ENCODE measurements at places on chromosomes 3 and 15.

DNA sequence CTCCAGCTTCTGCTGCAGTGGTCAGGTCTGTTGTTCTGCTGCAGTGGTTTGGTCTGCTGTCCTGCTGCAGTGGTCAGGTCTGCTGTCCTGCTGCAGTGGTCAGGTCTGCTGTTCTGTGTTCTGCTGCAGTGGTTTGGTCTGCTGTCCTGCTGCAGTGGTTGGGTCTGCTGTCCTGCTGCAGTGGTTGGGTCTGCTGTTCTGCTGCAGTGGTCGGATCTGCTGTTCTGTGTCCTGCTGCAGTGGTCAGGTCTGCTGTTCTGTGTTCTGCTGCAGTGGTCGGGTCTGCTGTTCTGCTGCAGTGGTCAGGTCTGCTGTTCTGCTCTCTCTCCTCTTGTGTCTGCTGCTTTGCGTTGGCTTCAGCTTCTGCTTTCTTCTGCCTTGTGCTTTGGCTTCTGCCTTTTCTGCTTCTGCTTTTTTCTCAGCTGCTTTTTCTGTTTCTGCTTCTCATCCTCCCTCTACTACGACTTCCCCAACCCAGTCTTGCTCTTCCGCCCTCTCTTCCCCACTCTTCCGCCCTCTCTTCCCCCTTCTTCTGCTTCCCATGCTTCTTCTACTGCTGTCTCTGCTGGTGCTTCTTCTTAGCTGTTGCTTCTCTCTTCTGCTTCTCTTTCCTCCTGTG lies 50.7 kb downstream of the FAM43A start:
- DNase-seq = peak; percentile 87

DNA sequence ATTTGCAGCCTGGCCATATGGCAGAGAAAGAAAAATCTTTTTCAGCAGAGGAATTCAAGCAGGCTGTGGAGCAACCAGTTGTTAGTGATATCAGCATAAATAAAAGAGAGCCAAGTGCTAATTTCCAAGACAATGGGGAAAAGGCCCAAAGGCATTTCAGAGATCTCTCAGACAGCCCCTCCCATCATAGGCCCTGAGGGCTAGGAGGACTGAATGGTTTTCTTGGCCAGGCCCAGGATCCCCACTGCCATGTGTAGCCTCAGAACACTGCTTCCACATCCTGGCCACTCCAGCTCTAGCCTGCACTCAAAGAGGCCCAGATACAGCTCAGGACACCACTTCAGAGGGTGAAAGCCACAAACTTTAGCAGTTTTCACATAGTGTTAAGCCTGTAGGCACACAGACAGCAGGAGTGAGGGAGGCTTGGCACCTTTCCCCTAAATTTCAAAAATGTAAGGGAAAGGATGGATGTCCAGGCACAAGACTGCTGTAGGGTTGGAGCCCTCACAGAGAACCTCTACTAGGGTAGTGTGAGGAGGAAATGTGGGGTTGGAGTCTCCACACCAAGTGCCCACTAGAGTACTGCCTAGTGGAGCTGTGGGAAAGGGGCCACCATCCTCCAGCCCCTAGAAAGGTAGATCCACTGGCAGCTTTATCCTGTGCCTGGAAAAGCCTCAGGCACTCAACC lies 191.4 kb downstream of the TBL1XR1 start:
- DNase-seq = no peak

GRCh38 chr15:59352683-59353082 lies 20.0 kb downstream of the MYO1E start:
- no peak for DNase-seq

DNA sequence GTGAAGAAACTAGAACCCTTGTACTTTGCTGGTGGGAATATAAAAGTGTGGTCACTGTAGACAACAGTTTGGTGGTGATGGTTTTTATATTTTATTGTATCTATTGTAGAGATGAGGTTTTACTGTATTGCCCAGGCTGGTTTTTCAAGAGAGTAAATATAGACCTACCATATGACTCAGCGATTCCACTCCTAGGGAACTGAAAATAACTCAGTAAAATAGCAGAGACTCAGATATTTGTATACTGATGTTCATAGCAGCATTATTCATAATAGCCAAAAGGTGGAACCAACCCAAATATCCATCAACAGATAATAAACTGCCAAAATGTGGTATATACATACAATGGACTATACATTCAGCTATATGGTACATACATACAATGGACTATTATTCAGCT lies 68.8 kb upstream of the IL12A start:
- DNase-seq = peak; percentile 38

- no peak for DNase-seq
Observed at GRCh38 chr3:111662907-111663306, 67.8 kb upstream of the ZBED2 start.

GRCh38 chr3:47971081-47971480 lies 45.1 kb downstream of the MAP4 start:
- DNase-seq = no peak

GRCh38 chr3:86744051-86744450 lies 246.9 kb downstream of the VGLL3 start:
- DNase-seq = no peak

DNA sequence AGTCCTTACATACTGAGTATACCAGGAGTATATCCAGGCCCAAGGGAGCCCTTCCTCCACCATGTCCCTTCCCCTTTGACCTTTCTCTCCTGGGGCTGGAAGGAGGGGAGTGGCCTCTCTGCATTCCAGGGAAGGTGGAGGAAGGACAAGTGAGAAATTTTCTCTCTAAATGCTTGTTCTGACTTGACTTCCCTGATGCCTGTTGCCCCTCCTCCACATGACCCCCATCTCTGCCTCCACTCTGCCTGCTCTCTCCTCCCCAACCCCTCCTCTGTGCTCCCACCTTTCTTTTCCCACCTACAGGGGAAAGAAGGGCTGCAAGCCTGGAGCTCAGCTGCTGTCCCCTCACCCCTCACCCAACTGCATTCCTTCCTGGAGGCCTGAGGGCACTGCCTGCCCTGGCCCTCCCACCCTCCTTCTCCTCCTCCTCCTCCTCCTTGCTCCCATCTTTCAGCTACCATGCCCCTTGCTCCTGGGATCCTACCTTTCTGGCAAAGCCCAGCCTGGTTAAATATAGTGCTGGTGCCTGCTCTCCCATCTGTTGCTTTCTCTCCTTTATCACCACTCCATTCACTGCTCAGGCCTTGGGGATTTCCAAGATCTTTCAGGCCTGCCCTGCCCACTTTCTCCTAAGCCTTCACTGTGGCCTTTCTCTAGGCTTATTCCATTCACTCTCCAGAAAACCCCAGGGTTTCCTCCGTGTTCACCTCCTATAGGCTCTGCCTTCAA lies 8.5 kb upstream of the DAG1 start:
- DNase-seq = no peak

GRCh38 chr15:38518084-38518483 lies 46.5 kb downstream of the RASGRP1 start:
- DNase-seq = no peak

GRCh38 chr3:97359977-97360376 lies 404.6 kb upstream of the ARL6 start:
- no peak for DNase-seq

GRCh38 chr15:40282869-40283614 lies at the start of gene ANKRD63:
Gene ANKRD63, minus strand, starts transcription at chr15:40283064. Its CDS starts 478 bp downstream, at chr15:40282586.
- peak; percentile 67 for DNase-seq

DNA sequence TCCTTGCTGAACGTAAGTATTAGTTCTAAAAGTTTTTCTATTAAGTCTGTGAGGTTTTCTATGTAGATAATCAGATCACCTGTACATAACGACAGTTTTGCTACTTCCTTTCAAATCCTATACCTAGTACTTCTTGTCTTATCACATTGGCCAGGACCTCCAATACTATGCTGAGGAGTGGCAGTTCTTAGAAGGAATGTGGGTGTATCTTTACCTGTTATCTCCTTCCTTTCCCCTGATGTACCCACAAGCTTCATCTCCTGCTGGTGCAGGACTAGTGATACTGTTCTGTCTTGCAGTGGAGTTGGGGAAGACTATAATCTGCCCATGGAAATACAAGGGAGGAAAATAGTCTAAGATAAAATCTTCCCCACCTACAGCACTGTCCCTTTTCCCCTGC lies 16.8 kb upstream of the CA12 start:
- DNase-seq = no peak

- no peak for DNase-seq
Observed at GRCh38 chr15:56956538-56956937, 38.1 kb downstream of the TCF12 start.

DNA sequence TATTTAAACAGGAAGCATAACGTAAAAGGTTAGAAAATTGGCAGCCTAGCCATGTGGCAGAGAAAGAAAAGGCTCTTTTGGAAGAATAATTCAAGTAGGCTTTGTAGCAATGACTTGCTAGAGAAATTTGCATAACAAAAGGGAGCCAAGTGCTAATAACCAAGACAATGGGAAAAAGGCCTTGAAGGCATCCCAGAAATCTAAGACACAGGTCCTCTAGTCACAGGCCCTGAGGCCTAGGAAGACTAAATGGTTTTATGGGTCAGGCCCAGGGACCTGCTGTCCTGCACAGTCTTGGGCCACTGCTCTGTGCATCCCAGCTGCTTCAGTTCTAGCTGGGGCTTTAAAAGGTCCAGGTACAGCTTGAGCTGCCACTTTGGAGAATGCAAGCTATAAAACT lies 78.5 kb downstream of the FGF7 start:
- no peak for DNase-seq

DNA sequence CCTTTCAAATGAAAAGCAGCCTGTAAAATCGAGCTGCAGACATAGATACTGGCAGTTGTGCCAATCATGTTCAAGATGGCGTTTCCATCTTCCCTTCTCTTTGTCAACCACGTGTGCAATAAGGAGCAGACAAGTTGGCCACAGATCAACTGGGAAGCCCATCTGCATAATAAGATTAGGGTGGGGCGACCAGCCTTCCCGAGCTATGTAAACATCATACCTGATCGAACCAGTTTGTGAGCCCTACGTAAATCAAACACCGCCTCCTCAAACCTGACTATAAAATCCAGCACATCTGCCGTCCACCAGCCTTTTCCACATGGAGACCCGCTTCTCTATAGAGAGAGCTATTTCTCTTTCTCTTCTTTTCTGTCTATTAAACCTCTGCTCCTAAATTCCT lies 37.2 kb downstream of the TRIM42 start:
- DNase-seq = no peak

DNA sequence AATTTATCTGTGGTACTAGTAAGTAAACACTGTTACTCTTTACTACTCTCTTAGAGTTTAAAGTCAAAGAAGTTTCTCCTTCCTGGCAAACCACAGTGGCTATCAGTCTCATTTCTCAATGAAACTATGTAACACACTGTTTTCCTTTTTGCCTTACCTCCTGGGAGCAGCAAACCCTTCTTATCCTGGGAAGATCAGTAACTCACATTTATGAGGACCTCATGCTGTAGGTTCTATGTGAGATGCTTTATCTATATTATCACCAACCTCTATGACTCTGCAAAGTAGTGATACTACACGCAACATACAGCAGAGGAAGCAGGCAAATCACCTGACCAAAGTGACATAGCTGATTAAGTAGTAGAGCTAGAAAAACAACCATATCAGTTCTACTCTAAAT lies 35.3 kb downstream of the PBRM1 start:
- DNase-seq = peak; percentile 69

DNA sequence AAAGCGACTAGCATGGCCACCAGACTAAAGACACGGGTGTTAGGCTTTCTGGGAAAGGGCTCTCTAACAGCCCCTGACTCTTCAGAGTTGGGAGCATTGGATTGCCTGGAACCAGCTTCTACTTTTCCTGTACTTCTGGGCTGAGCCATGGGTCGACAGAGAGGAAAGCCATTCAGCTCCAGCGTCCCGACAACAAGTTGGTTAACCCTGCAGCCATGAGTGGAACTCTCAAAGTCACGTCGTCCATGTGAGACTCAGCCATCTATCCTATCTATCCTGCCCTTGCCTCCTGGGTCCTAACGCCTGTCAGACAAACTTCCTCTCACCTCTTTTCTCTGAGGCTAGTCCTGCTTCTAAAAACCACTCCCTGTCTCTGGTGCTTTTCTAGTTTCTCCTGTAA lies 32.6 kb upstream of the TBC1D5 start:
- DNase-seq = no peak

- no peak for DNase-seq
Observed at GRCh38 chr15:75483961-75484360, 32.5 kb upstream of the SIN3A start.

- DNase-seq = no peak
Observed at GRCh38 chr3:194148383-194148782, 12.4 kb downstream of the HES1 start.

DNA sequence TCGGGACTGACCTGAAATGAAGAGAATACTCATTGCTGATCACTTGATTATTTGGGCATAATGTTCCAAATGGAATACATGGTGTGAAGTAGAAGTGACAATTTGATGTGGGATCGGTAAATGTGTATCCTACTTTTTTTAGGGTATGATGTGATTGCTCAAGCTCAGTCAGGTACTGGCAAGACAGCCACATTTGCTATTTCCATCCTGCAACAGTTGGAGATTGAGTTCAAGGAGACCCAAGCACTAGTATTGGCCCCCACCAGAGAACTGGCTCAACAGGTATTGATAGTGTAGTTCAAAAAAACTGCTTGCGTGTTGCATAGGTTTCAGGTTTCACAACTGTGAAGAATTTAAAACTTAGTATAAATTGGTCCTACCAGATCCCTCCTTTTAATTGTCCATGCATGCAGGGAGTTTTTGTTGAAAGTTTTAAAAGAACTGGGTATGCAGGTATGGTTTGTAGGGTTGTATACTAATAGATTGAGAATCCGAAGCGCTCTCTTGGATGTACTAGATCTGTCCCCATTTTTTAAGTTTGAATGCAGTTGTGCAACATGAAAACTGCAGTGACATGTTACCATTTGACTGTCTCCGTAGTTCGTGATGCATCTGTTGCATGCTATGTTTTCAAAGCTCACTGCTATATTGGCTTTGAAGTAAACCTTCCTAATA lies 1.6 kb downstream of the EIF4A2 start:
- DNase-seq = peak; percentile 20

GRCh38 chr15:90097475-90097874 lies 4.8 kb downstream of the IDH2 start:
- peak; percentile 48 for DNase-seq

DNA sequence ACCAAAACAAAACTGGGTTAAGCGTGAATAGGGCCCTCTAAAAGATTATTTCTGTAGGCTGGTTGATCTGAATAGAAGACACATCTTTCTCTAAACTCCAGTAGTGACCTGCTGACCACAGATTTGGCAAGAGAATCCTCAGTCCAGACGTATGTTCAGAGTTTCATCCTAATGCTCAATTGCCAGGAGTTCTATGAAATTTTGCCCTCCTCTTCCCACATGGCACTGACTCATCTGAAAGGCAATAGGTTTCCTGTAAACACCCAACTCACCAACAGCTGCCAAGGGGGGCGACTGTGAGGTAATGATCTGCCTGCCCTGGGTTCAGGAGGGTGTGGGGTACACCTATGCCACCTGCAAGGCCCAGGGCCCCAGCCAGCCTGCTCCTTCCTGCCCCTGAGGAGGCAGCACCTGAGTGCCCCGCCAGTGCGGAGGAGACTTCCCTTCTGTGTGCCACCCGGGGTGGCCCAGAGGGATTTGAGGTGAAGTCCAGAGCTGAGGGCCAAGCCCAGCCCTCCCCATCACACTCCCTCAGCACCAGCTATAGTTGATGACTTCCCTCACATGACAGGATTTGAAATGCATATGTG lies 8.4 kb upstream of the PLA2G4D start:
- DNase-seq = no peak
